ENCODE measurements at places on chromosomes 4 and X.

- DNase-seq = no peak
Observed at GRCh38 chr4:181420950-181421349, 822.3 kb upstream of the TENM3 start.

DNA sequence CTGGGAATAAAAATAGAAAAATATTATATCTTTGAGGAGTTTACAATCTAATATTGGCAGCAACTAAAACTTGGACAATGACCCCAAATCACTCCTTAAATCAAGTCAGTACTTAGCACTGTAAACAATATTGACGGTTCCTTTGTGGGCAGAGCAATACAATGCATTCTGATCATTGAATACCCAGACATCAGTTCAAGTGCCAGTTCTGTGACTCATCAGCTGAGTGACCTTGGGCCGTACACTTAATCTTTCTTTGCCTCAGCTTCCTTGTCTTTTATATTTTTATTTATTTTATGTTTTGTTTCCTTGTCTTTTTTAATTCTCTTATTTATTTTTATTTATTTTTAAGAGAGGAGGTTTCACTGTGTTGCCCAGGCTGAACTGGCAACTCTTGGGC, 112.2 kb upstream of the ANXA3 start:
- DNase-seq = no peak

DNA sequence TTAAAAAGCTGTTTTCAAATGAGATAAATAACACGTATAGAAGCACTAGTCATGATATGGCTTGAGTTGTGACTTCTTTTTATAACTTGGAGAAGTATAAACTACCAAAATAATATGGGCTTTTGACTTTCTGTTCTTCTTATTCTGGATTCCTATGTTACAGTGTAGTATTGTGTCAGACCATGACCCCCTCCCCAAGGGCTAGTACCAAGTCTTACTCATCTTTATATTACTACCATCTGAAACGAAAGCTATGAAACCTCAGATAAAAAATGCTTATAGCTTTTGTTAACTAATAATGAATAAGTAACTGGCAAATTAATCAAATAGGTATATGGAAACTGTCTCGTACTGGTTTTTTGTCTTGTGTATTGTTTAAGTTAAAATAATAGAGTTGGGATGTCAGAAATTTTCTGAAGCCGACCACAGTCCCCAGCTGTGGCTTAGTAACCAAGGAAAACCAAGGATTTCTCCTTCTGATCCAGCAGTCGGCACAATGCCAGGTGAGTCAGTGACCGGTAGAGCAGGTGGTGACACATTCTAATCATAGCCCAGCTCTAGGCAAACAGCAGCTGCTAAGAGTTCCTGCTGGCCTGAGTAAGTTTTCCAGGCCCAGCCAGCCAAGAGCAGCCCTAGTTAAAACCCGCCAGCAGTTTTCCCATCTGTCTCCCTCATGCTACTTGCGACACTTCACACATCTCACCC, 163.3 kb upstream of the PRDX4 start:
- DNase-seq = no peak

DNA sequence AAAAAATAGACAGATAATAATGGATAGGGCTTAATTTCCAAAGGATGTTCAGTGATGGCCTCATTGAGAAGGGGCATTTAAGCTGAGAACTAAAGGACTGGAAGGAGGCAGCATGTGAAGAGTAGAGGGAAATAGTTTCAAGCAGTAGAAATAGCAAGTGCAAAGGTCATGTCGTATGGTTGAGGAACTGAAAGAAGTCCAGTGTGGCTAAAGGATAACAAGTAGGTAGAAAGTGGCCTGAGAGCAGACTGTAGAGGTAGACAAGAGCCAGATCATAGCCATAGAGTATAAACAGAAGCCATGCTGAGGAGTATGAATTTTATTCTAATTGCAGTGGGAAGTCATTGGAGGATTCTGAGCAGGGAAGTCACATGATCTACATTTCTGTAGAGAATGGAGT, 72.3 kb downstream of the GRIA3 start:
- no peak for DNase-seq

- no peak for DNase-seq
Observed at GRCh38 chr4:17153572-17153971, 255.1 kb upstream of the LDB2 start.

- no peak for DNase-seq
Observed at GRCh38 chr4:6233929-6234328, 33.6 kb upstream of the JAKMIP1 start.

DNA sequence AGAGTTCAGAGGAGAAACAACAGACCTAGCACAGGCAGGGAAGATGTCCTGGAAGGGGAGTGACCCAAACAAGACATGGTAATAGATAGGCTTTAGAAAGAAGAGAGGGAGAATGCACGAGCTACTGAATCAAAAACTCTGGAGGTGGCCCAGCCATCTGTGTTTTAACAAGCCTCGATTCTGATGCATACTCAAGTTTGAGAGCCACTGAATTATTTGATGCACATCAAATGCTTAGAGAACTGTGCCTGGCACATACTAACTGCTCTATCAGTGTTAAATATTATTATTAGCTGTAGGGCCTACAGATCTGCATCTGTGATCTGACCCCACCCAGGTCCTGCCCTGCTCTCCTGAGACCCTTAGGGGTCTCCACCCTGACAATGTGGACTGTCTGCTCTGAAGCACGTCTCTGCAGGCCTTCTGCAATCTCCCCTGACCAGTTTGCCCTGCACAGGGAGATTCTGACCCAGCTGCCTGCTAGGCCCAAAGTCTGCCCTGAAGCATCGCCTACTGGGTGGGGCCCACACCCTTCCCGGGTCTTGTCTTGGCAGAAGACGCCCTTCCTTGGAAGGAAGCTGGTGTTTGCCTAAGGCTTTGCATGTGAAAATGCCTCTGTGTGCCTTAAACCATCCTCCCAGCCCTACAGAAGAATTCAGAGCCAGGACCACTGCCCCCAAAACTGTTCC, 201.5 kb upstream of the KLF3 start:
- DNase-seq = no peak

GRCh38 chrX:132877954-132878536, 80.4 kb downstream of the HS6ST2 start:
- DNase-seq = no peak

GRCh38 chr4:110184791-110185155, 13.6 kb downstream of the ELOVL6 start:
- DNase-seq = no peak

GRCh38 chr4:7461230-7461629, 26.5 kb upstream of the PSAPL1 start:
- DNase-seq = no peak

DNA sequence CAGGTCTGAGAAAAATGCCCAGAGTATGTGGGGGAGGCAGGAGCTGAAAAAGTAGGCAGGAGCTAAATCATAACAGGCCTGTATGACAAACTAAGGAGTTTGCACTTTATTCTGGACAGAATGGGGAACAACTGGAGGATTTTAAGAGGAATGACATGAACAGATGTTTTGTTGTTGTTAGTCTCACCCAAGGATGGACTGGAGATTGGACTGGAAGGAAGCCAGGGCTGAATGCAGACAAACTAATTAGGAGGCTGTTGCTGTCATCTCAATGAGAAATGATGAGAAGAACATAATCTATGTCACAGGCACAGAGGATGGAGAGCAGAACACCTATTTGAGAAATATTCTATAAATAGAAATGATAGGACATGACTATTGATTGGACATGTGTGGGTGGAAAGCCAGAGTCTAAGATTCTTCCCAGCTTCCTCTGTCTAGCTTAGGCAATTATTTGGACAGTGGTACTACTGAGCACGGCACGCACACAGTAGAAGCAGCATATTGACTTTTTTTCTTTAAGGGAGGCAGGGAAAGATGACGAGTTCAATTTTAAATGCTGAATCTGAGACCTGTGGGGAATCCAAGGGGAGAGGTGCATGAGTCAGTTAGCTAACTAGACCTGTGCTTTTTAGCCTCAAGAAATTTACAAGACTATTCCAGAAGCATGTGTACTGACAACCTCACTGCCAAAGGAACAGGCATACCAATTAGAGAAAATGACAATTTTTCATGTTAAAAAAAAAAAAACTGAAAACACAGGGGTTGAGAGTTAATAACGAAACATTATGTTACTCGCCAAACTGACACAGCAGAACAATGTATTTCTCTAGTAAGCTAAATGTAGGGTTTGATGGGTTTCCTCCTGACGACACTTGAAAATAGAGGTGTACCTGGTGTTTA, 963 bp upstream of the USO1 start:
- no peak for DNase-seq

DNA sequence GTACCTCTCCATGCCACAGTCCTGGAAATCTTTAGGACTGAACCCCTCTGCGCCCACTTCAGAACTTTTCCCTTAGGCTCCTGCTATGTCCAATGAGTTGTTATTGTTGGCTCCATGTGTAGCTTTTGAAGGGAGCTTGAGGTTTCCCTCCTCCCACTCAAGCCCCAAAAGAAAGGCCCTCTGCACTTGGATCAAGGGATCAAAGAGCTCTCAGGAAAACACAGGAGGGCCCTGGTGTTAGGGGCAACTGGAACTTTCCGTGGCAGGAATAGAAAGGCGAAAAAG, 135.0 kb downstream of the RASL11B start:
- no peak for DNase-seq

- no peak for DNase-seq
Observed at GRCh38 chr4:5887361-5888221, 5.3 kb downstream of the CRMP1 start.

GRCh38 chr4:85831647-85832046, 356.7 kb downstream of the ARHGAP24 start:
- no peak for DNase-seq

DNA sequence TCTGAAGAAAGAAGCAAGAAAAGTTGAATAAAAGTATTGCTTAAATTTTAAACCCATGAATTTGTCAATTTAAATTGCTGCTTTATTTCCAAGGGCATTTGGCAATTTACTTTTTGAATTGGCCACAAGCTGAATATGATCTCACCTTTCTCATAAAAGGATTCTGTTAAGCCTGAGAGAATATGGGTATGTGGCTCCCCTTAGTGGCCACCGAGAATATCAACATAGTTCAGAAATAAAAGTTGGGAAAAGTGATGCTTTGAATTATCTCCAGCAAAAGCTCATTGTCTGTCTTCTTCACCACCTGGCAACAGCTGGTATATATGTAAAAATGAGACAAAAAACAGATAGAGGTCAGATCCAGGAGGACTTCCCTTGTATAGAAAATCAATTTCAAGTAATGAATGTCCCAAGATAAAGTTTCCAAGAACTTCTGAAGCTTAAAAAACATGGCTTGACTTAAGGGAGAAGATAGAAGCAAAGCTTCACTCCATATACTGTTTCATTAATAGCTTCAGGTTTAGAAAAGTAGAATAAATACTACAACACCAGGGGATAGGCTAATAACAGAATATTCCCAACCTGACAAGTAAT, 290.7 kb upstream of the FAM241A start:
- no peak for DNase-seq

DNA sequence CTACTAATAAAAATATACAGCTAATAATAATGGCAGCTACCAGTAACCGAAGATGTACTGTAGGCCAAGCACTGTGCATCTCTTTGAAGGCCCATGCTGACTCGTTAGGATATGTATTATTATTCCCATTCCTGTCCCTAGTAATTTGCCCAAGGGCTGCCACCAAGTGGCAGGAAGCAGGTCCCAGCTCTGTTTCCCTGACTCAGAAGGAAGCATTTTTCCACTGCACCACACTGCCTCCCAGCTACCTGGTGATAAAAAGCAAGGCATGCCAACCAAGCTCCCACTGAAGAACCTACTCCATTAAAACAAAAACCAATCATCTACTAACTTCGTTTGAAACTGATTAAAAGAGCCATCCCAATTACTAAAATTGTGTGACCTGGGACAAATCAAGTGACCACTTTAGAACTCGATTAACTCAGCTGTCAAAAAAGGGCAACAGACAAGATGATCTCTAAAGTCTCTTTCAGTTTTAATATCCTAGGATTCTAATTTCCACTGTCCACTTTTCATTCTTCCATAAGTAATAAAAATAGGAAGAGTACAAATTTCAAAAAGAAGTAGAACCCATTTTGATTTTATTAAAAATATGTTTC, 24.3 kb upstream of the PGM2 start:
- no peak for DNase-seq

Data from activated CD4-positive, alpha-beta T cell treated with anti-CD3 and anti-CD28 coated beads, Interleukin-2, amount 50 U/mL, for 1 hour (primary cell).